ENCODE measurements at places on chromosomes 2 and 18.

DNA sequence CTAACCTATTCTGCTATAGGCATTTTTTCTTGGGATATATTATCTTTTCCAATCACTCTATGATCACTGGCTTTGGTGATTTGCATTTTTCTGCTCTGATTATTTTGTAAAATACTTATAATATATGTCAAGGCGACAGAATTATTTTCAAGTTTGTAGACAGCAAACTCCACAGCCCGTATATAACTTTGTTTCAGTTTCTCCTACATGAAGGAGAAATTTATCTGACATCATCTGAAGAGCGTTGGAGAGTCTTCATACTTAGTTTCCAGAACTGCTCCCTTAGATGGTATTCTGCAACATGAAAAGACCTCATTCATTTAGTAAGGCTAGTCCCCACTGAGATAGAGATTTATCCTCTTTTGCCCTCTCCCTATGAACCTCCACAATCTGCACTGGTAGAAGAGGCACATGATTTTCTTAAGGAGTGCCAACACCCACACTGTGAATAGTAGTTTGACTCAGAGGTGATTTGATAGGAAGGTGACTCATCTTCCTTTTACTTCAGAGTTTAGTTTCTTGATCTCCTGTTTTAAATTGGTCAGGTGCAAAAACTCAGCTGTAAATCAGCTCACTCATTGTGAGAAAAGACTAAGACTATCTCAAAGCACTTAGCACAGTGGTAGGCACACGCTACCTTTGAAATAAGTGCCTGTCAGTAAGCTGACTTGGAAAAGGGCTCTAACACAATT, 1848.6 kb upstream of the CELF4 start:
- DNase-seq: no peak

DNA sequence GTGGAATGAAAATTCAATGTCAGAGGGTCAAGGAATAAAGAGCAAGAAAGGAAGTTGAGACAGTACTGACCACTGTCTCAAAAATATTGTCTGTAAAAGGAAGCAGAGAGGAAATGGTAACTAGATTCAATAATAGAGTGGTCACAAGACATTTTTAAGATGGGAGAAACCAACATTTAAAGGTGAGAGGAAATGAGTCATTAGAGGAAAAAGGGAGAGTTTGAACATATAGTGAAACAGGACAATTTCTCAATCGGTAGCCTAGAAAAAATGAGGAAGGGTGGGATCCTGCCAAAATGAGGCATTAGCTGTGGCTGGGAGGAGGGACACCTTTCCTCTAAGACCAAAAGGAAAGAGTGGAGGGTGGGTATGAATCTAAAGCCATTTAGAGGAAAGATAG, 288.5 kb downstream of the SP3 start:
- no peak for DNase-seq

GRCh38 chr18:68676913-68677312, 38.0 kb downstream of the TMX3 start:
- DNase-seq: no peak

GRCh38 chr2:233163486-233164103, 87.9 kb upstream of the ATG16L1 start:
- no peak for DNase-seq

- no peak for DNase-seq
Observed at GRCh38 chr2:157333304-157334047, 7.9 kb upstream of the ERMN start.

DNA sequence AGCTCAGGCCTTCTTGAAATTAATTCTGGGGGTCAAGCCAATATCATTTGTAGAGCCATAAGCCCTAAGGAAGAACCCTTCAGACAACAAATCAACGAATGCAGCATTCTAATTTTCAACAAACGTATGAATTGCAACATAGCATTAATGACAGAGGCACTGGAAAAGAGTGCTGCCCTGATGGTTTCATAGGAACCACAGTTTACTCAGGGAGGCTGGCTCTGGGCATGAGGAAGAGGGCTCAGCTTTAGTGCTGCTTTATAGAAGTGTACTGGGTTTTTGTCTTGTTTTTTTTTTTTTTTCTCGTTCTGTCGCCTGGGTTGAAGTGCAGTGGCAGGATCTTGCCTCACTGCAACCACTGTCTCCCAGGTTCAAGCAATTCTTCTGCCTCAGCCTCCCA, 36.1 kb upstream of the CAB39 start:
- no peak for DNase-seq

DNA sequence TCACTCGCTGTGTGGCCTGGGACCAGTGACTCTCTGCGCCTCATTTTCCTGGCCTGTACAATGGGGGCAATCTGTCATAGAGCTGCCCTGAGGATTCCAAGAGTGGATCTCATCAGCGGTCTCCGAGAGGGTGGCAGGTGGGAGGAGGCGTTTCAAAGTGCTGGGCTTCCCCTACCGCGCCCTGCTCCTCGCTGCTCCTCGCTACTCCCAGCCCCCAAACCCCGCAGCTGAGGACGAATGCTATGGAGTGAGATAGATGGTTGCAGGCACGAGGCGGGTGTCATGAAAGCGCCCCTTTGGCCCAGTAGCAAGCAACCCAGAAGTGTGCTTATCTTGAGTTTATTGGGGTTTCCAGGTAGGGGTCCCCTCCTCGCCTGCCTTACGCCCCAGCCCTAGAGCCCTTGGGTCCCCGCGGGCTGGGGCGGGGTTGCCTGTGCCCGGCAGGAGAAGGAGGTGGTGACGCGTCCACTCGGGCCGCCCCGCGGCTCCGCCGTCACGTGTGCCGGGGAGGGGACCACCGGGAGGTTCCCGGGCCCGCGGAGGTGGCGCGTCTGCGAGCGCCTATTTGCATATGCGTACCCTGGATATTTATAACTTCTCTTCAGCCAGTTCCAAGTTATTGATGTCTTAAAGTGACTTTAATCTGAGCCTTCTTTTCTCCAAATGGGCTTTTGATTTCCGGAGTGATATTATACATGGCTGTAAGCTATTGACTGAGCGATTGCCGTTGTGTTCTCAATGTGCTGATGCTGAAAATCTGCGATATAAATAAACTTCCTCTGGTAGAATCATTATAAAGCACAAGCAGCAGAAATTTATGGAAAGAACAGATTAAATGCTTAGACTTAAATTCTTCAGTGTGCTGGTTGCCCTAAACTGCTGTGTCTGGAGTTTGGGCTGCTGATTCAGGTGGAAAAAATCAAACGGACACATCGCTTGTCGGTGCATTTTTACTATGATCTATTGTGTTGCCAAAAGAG, 263.7 kb downstream of the ATAD2B start:
- DNase-seq: no peak

- no peak for DNase-seq
Observed at GRCh38 chr18:22558945-22559385, 141.2 kb upstream of the CTAGE1 start.

All from stimulated activated CD4-positive, alpha-beta T cell treated with anti-CD3 and anti-CD28 coated beads, TNF-alpha, amount 100 ng/mL, for 24 hours (primary cell).